ENCODE measurements at places on chromosomes 7 and 10.

GRCh38 chr10:126252884-126253610 is 135.2 kb downstream of the ADAM12 start:
- no peak for DNase-seq

- peak; percentile 38 for DNase-seq
Observed at GRCh38 chr10:132363921-132364593, 32.1 kb downstream of the LRRC27 start.

DNA sequence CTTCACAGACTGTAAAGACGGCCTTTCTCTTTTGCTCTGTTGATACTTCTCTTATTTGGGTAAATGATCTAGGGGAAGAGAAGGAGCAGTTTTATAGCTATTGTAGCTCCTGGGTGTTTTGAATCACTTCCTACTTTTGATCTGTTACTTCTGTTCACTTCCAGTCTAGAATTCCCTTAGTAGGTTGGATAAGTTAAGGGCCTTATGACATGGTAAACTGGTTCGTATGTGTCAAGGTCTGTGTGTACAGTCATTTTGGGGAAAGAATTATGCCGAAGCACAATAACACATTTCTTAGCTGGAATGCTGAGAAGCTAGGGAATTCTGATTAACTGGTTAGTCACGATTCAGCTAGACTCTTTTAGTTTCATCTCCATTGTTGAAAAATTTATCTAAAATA is 8.1 kb downstream of the DENND10 start:
- no peak for DNase-seq

DNA sequence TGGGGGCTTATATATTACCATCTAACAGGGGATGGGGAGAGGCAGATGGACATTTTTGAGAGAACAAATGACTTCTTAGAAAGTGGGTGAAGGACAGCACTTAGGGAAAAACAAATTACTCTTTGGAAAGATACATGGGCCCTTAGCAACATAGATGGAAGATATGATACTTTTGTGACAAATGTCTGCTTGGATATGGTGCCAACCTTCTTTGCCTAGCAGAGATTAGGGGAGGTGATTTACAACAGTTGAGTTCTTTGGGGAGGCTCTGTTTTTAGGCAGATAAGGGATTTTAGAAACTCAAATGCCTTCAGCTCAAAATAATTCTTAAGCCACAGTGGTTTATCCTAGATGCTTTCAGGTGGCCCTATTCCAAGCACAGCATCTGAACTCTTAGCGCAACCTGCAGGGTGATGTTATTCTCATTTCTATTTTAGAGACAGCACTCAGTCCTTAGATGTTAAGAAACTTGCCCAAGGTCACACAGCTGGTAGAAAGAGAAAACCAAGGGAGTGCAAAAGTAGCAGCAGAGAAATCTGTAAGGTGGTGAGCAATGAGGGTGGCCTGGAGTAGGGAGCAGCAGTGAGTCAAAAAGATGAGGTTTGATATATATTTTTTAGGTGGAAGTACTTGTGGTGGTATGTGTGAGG is 75.1 kb upstream of the KMT2E start:
- DNase-seq, result no peak

DNA sequence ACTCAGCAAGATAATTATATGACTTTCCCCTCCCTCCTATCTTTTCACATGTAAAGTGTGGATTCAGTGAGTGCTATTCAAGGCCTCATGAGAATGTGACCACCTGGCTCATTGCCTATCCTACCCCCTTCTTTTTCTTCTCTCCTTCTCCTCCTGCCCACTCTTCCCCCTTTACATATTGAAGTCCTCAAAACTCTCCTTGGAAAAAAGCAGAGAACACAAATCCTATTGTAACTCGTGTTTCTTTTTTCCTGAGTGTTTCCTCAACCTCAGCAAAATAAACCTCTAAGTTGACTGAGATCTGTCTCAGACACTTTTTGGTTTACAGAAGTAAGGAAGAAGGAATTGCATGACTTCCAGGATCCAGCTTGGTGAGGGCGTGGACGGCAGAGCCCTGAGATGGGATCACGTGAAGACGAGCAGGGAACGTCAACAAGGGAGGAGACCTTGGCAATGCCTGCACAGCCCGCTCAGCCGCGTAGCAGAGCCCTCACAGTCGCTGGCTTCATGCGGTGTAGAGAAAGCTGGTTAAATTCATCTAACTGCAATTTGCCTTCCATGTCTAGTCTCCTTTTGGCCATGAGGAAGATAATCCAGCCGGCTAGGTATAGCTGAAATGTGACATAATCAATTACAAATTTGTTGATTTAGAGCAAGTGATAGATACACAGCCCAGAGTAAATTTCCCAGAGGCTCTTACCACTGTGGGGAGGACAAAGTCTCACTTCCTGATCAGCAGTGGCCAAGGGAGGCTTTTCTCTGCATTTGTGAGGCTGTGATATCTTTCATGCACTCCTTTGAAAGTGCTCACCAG is 75.7 kb downstream of the LYZL2 start:
- DNase-seq, result no peak

- no peak for DNase-seq
Observed at GRCh38 chr10:115942101-115942500, 330.9 kb downstream of the GFRA1 start.

GRCh38 chr7:34042406-34042805 is 137.1 kb downstream of the BMPER start:
- DNase-seq, result no peak

DNA sequence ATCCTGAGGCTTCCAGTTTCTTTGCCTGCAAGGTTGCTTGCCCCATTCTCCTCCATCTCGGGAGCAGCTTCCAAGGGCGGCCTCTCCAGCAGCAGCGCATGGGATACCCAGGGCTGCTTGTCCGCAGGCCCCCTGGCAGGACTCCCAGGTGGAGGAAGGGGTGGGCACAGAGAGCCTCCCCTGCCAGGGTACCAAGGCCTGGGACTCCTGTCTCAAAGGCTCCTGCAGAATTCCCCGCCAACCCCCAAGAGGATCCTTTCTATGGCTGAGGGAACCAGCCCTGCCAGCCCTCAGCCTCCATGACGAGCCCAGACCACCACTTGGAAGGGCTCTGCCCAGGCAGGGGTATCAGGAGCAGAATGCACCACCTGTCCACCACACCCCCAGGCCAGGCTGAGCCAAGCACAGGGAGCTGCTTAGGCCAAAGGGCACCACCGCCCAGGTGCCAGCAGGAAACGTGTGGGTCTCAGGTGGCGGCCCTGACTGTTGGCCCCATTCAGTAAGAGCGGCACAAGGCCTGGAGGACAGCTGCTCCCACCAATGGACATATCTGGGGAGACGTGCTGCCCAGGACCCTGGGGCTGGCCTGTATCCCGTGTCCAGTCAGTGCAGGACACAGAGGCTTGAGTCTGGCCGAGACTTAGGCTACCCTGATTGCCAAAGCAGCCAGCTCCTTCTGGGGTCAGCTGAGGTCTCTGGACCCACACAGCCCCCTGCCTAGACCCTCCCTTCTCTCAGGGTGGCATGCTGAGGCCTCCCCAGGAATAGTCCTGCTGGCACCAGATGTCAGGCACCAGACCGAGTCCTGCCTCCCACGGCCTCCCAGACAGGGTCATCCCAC is 33.8 kb upstream of the INPP5A start:
- DNase-seq, result no peak

- DNase-seq, result no peak
Observed at GRCh38 chr7:127833641-127834040, 181.6 kb downstream of the SND1 start.

GRCh38 chr10:100810091-100810834 is 64.9 kb downstream of the PAX2 start:
- peak; percentile 12 for DNase-seq

DNA sequence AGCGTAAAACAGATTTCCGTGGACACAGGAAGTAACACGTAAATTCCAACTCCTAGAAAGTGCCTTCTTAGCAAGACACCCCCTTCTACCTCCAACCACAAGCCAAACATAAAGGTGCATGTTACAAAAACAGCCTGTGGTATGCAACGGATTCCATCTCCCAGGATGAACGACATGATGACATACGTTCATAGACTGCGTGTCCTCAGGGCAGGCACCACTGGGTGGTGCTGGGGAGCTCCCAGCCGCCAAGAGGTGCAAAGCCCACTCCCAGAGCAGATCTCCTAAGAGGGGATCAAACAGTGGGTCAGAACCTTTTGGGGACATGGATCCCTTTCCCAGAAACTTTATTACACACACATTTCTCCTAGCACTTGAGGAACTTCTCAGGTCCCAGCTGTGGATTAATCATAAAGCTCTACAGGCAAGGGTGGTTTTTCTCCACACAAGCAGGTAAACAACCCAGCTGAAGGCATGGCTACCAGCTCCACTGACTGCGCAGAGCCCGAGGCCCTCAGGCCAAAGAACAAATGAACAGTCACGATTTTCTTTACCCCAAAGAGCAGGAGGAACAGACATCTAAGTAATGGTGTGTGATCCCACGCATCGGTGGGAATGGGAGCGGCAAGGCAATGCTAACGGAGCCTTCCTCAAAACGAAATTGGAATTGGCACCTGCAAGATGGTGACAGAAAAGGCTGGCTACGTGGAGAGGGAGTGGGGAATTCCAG is 13.8 kb downstream of the PSAP start:
- no peak for DNase-seq
